ENCODE measurements at places on chromosomes 5 and 9.

DNA sequence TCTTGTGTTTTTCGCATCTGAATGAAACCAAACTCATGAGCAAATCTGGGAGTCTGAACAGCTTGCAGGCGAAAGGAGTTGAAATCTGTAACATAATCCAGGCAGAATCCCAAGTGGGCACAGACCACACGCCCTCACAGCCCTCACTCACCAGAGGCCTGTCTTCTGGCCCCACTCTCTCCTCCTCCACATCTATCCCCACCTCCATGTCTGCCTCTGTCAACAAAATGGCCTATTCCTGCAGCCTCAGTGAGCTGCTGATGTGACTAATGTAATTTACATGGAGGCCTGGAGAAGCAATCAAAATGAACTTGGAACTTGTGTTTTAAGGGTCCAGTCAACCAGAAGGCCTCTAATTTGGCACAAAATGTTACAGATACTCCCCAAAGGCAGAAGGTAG lies 136.6 kb downstream of the GNA14 start:
- no peak for DNase-seq

DNA sequence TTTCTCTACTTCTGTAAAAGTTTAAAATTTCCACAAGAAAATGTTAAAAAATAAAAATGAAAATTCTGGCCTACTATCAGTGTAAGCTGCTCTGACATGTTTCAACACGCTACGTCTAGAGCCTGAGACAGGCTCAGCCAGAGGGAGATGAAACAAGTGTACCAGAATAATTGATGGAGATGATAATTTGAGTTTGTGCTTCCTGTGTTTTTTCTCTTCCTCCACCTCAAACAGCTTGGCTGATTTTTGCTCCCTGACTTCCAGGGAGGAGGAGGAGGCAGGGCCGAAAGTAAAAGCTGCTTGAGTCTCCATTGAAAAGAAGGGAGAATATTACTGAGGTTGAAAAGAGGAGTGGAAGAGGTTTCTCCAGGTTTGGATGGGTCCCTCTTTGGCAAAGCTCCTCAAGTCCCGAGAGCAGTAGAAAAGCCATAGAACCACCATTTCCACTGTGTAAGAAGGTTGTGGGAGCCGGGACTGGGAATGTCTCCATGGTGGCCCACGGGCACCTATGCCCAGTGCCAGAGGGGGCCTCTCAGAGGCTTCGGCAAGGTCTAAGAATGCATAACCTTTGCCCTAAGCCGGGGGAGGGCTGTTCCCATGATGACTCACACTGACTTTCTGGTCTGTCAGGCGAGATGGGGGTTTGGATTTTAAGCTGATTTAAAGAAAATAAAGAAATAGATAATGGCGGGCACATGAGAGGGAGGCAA lies 95.1 kb downstream of the HRH2 start:
- DNase-seq: no peak

GRCh38 chr5:115291397-115291796 lies 5.1 kb downstream of the CCDC112 start:
- DNase-seq: no peak

DNA sequence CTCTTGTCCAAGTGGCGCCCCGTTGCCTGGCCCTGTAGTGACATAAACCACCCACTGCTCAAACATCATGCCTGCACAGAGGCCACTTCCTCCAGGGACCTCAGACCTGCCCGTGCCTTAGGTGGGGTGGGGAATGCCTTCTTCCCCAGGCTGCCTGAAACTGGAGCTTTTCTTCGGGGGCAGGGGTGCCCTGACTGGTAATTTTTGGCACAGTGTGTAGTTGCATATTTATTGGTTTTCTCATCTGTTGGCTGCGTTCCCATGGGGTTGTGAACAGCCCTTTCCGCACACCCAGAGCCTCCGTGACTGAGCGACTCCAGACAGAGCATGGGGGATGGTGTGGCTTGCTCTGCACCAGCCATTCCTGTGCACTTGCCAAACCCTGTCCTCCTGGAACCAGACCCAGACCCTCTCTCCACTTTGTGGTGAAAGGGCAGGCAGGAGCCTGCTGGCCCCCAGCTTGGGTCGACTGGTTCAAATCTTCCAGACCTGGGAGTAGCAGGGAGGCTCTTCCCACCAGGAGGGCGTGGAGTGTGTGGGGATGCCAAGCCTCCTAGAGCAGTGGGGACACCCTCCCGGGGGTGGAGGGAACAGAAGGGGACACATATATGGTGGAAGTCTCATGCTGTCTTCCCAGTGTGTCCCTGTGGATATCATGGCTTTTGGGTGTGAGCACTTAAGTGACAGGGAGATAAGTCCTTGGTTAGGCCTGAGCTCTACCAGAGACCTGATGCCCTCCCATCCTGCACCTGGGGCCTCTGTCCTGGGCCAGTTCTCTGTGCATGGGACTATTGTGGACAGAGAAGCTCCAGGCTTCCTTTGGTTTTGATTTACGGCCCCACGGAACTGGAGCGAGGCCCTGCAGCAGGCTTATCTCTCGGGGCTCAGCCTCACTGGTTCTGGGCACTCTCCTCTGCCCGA lies 39.6 kb downstream of the WNK2 start:
- DNase-seq: no peak

DNA sequence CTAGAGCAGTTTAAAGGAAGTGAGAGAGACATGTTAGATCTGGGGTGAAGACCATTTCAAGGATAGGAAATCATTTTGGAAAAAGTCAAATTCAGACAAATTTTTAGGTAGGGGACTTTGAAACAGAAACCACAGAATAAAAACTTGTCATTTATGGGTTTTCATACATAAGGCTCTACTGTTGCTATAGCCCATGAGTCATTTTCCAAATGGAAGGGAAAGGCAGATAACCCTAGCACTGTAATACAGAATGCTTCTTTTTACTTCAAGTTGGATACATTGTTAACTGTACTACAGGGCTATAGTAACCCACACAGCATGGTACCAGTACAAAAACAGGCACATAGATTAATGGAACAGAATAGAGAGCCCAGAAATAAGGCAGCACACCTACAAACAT lies 455.4 kb downstream of the EBF1 start:
- DNase-seq: no peak

GRCh38 chr5:74763504-74763903 lies 3.4 kb downstream of the GFM2 start:
- no peak for DNase-seq

- DNase-seq: no peak
Measured at GRCh38 chr5:66669862-66670195, 73.6 kb downstream of the MAST4 start.

DNA sequence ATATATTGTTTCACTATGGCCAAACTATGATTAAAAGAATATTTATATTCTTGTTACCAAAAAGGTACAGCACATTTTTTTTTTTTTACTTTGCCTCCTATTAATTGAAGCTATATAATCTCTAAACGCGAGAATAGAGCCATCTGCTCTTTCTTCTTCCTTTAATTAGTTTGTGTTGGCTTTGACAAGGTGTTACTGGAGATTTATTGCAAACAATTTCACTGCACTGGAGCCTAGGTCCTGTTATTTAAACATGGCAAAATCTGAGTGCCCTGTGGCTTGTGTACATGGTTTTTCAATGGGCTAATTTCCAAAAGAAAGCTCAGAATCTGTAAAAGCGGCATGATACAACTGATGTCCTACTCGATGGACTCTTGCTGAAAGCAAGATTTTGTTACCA lies 40.8 kb upstream of the GABRG2 start:
- DNase-seq: no peak

- no peak for DNase-seq
Measured at GRCh38 chr5:93598091-93599000, 15.3 kb downstream of the NR2F1 start.

GRCh38 chr5:55495216-55495615 lies 39.5 kb downstream of the PLPP1 start:
- no peak for DNase-seq

- no peak for DNase-seq
Measured at GRCh38 chr5:1251678-1252580, 26.7 kb downstream of the SLC6A18 start.

- no peak for DNase-seq
Measured at GRCh38 chr5:124670722-124671184, 75.7 kb downstream of the ZNF608 start.

GRCh38 chr9:134812343-134812673 lies 68.3 kb upstream of the FCN2 start:
- no peak for DNase-seq

- no peak for DNase-seq
Measured at GRCh38 chr5:76782444-76782843, 36.4 kb upstream of the F2RL1 start.

- no peak for DNase-seq
Measured at GRCh38 chr5:27191786-27192510, 153.6 kb upstream of the CDH9 start.

GRCh38 chr9:19184144-19184917 lies 46.2 kb upstream of the DENND4C start:
- peak; percentile 81 for DNase-seq

GRCh38 chr9:92762781-92763708 lies 1.6 kb downstream of the BICD2 start:
- no peak for DNase-seq

- DNase-seq: no peak
Measured at GRCh38 chr9:110220809-110221208, 12.8 kb upstream of the C9orf152 start.

- DNase-seq: peak; percentile 80
Measured at GRCh38 chr9:132235894-132236661, 74.2 kb downstream of the NTNG2 start.

GRCh38 chr5:128491291-128491690 lies 46.8 kb downstream of the FBN2 start:
- DNase-seq: no peak

DNA sequence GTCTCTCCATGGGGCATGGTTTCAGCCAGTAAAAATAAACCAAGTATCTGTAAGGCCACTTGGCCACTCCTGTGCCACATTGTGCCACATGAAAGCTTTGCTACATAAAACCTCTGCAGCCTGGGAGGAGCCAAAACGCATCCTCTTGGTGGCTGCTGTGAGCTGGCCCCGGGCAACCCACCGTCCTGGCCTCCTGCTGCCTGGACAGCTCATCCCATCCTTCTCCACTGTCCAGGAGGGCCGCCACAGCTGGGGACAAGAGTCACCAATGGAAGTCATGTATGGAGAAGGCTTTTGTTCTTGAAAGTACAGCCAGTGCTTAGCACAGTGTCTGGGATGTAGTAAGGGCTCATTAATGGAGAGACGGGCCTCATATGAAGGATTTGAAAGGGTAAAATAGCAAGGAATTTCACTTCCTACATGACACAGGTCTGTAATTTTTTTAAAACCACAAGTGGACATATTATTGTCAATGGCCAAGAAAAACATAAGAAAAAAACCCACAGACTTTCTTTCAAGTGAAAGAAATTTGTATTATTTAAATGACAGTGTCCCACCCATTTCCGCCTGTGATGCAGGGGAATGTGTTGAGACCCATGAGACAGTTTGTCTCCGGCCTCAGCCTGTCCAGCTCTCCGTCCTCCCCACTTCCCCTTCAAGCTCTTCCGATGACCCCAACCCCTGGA lies 6.6 kb downstream of the PTGES start:
- no peak for DNase-seq

DNA sequence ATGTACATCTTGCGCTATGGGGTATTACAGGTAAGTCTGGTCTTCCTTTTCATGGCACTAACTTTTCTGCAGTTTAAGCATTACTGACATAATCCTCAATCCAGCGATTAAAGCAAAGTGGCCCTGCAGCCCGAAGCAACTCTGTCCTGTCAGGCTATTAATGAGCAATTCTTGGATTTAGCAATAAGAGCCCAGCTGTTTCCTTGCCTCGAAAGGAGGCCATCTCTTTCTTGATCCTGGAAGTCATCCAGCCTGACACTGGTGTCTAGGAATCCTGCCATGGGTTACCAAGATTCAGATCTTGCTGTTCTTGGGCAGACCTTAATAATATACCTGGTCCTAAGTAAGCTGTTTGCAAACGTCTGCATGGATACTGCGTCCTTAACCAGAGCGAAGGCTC lies 102.0 kb downstream of the RFK start:
- no peak for DNase-seq

DNA sequence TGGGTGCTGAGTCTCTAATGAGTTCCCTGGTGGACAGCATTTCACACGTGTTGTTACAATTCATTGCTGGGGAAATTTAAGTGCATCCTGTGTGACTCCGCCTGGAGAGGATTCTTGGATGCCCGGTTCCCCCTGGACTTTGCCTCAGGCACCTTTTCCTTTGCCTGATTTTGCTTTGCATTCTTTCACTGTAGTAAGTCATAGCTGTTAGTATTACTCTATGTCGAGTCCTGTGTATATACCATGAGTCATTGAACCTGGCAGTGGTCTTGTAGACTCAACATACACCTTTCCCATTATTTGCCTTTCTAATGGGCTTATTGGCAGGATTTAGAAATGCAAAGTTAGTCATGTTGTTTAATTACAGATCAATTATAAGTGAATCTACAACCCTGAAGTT lies 81.9 kb upstream of the DHFR start:
- no peak for DNase-seq

GRCh38 chr5:180799902-180800801 lies 2.5 kb downstream of the MGAT1 start:
- no peak for DNase-seq

- DNase-seq: no peak
Measured at GRCh38 chr5:141873933-141874261, 4.3 kb downstream of the PCDH1 start.

DNA sequence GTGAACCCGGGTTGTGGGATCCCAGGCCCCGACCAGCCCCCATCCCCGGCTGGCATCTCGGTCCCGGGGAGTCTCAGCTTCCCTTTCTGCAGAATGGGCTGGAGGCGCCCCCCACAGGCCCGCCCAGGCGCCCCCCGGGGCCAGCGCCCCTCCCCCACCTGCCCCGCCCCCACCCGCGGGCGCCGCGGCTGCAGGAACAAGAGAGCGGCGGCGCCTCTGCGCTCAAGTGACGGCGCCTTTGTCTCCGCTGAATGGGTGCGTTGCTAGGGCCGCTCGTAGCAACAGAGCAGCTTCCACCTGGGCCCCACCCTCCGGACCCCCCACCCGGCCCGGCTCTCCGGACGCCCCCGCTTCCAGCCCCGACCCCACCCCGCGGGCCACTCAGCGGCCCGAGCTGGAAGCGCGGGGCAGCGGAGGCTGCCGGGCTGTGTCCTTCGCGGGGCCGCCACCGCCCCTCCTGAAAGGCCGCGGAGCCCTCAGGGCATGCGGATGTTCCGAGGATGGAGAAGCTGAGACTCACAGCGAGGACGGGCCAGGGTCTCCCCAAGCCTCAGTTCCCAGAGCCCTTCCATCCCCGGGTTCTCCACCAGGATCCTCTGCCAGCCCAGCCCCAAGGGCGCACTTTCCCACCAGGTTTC lies 27.5 kb downstream of the ADGRD2 start:
- DNase-seq: no peak
